ENCODE measurements at places on chromosomes 1 and 21.

GRCh38 chr1:166907763-166908162, 31.7 kb upstream of the TADA1 start:
- H3K36me3 ChIP-seq = no peaks in the 10 kb centered on the region
- no peaks in the 10 kb centered on the region for H3K4me1 ChIP-seq
- no peaks in the 10 kb centered on the region for H3K27me3 ChIP-seq
- no peak overlapping the region for H3K4me3 ChIP-seq
- no peak overlapping the region for H3K27ac ChIP-seq
- DNase-seq = no peak

- H3K36me3 ChIP-seq = peaks cover 10% of the 10 kb centered on the region
- peak overlapping the region; percentile 77 for H3K4me3 ChIP-seq
- peaks cover 24% of the 10 kb centered on the region for H3K4me1 ChIP-seq
- H3K27ac ChIP-seq = no peak overlapping the region
- H3K27me3 ChIP-seq = no peaks in the 10 kb centered on the region
These were observed 688 bp downstream of the PRXL2B start for GRCh38 chr1:2587071-2587859.

DNA sequence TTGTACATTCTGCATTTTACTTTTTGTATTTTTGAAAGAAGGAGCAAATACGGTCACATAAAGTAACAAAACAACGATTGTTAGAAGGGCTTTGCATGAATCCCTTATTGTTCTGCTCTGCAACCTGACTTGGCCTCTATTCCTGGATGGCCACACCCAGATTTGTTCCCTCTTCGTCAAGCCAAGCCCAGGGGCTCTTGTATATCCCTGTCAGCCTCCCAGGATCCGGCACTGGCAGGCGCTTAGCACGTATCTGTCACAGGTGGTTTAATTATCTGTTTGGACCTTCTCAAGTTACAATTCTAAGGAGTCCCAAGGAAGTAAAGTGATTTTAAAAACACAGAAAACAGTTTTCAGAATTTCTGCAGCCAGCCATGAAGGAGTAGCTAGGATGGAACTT, 28.0 kb downstream of the CRYAA start:
- peaks cover 54% of the 10 kb centered on the region for H3K27me3 ChIP-seq
- no peak overlapping the region for H3K27ac ChIP-seq
- no peaks in the 10 kb centered on the region for H3K36me3 ChIP-seq
- no peak overlapping the region for H3K4me3 ChIP-seq

DNA sequence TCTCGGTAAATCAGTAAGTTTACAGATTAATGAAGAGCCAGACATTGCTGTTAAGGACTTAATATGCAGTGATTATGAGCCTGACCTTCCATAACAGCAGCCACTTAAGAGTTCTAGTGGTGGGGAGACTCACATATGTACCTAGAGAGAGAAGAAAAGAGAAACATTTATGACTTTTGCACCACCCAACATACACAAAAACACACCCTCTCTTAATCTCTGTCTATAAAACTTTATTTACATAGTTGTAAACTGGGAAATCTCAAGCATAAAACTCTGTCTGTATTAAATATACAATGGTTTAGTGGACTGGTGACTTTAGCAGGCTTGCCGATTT, 347.4 kb upstream of the ADGRL2 start:
- H3K4me1 ChIP-seq = no peaks in the 10 kb centered on the region
- H3K36me3 ChIP-seq = no peaks in the 10 kb centered on the region
- no peak overlapping the region for H3K4me3 ChIP-seq
- no peaks in the 10 kb centered on the region for H3K27me3 ChIP-seq

DNA sequence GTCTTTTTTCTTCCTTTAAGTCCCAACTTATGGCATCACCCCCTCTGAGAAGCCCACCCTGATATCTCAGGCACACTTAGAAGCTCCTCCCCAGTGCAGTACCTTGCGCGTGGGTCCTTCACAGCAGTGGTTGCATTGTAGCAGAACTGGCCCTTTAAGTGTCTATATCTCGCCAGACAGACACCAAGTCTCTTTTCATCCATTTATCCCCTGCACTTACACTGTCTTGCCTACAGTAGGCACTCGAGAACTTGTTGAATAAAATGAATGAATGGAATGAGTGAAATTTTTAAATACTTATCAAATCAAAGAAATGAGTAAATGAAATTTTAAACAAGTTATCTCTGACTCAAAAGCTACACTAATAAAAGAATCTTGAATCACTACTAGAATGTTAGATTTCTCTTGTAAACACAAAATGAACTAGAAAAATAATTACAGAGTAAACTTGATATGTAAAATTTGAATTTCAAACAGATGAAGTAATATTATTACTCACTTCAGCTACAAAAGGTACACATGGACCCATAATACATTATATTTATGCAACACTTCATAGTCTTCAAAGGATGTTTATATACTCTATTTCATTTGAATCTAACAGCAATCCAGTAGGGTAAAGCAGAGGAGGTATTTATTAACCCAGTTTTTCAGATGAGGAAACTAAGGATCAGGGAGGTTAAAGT, 54.7 kb upstream of the MAN1A2 start:
- no peak overlapping the region for H3K4me3 ChIP-seq
- H3K27me3 ChIP-seq = no peaks in the 10 kb centered on the region
- H3K36me3 ChIP-seq = peaks cover 2% of the 10 kb centered on the region
- no peak for DNase-seq
- no peak overlapping the region for H3K27ac ChIP-seq
- H3K4me1 ChIP-seq = no peaks in the 10 kb centered on the region

DNA sequence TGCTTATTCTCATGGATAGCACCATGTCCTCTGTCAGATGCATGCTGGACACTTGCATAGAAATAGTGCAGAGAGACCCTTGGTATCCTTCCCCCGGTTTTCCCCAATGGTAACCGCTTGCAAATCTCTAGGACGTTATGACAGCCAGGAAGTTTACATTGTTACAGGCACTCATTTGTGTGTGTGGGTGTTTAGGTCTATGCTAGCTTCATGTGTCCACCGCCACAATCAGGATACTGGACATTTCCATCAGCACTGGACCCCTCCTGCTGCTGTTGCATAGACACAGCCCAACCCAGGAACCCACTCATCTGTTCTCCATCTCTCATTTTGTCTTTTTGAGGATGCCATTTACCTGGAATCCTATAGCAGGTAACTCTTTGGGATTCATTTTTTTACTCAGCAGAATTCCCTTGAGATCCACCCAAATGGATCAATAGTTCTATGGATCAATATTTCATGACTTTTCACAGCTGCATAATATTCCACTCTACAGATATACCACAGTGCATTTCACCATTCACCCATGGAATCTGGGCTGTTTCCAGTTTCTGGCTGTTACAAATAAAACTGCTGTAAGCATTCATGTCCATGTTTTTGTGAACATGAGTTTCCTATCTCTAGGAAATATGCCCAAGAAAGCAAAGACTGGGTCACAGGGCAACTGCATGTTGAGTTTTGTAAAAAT, 6.6 kb upstream of the WNT9A start:
- no peak overlapping the region for H3K27ac ChIP-seq
- peaks cover 51% of the 10 kb centered on the region for H3K27me3 ChIP-seq
- peaks cover 7% of the 10 kb centered on the region for H3K4me1 ChIP-seq
- no peak for DNase-seq
- no peak overlapping the region for H3K4me3 ChIP-seq

DNA sequence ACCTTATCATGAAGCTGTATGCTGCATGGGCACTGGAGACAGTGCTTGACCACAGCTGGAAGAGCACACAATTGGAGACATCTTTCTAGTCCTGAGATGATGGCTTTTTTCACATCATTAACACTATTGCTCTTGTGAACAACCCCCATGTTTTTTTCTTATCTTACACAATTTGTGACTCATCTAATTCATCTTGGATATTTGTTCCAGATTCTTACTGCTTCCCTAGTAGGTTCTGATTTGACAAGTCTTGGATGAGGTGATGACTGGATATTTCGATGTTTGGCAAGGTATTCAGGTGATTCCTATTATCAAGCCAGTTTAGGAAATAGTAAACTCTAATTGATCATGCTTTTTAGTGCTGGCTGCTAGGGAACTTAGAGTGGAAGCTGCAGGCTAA, 23.7 kb downstream of the HLX start:
- no peak overlapping the region for H3K27ac ChIP-seq
- H3K4me1 ChIP-seq = no peaks in the 10 kb centered on the region
- H3K4me3 ChIP-seq = no peak overlapping the region
- peaks cover 18% of the 10 kb centered on the region for H3K27me3 ChIP-seq

DNA sequence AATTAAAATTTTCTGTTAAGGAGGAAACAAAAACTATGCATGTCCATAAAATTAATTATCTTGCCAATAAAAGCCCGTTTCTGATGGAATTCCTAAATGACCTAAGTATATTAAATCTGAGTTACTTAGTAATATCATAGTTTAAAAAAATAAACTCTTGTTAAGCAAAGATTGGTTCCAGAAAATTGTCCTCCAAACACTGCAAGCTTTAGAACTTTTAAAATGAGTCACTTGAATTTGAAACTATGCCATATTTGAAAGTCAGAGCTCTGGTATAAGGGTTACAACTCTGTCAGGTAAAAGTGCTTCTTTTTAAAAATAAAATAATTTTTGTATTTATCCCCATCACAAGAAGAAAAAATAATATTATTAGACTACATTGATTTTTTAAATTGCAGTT, 409.5 kb downstream of the PLPP3 start:
- H3K36me3 ChIP-seq = no peaks in the 10 kb centered on the region
- H3K27me3 ChIP-seq = no peaks in the 10 kb centered on the region
- H3K4me1 ChIP-seq = no peaks in the 10 kb centered on the region
- no peak for DNase-seq
- no peak overlapping the region for H3K4me3 ChIP-seq
- H3K27ac ChIP-seq = no peak overlapping the region

DNA sequence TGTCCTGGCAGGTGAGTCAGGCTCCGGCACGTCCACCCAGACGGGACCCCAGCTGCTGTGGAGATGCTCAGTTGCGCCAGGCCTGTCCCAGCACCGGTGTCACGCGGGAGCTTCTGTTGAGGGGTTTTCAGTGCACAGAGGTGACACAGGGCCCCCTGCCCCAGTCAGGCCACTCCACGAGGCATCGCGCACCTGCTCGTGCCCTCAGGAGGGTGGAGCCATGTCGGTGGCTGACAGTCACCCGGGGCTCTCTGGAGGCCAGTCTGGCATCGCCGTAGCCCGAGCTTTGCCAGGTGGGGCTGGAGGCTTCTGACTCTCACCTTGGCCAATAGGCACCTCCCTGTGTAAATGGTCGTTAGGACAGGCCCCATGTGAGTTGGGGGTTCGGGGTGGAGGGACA, 11.1 kb downstream of the TMEM240 start:
- no peak overlapping the region for H3K27ac ChIP-seq
- no peak overlapping the region for H3K4me3 ChIP-seq
- no peaks in the 10 kb centered on the region for H3K4me1 ChIP-seq
- no peaks in the 10 kb centered on the region for H3K27me3 ChIP-seq
- DNase-seq = no peak

- peak overlapping the region; percentile 75 for H3K4me3 ChIP-seq
- H3K4me1 ChIP-seq = peaks cover 85% of the 10 kb centered on the region
These were observed 6.0 kb downstream of the CYB561D1 start for GRCh38 chr1:109499661-109500536.

DNA sequence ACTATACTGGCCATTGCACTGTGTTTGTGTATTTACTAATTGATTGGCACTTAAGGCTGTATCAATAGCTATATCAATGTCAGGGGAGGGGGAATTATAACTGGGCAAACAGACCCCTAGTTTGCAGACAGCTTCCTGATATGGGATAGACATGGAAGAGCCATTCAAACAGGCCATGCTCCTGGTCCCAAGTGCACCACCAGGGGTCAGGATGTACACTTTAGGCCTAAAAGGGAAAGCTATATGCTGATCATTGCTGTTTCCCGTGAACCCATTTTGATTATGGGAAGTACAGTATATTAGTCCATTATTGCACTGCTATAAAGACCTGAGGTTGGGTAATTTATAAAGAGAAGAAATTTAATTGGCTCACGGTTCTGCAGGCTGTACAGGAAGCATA, 124.9 kb upstream of the BACE2 start:
- H3K4me3 ChIP-seq = no peak overlapping the region
- H3K27ac ChIP-seq = no peak overlapping the region
- H3K27me3 ChIP-seq = peaks cover 27% of the 10 kb centered on the region
- DNase-seq = no peak
- no peaks in the 10 kb centered on the region for H3K4me1 ChIP-seq
- H3K36me3 ChIP-seq = no peaks in the 10 kb centered on the region

DNA sequence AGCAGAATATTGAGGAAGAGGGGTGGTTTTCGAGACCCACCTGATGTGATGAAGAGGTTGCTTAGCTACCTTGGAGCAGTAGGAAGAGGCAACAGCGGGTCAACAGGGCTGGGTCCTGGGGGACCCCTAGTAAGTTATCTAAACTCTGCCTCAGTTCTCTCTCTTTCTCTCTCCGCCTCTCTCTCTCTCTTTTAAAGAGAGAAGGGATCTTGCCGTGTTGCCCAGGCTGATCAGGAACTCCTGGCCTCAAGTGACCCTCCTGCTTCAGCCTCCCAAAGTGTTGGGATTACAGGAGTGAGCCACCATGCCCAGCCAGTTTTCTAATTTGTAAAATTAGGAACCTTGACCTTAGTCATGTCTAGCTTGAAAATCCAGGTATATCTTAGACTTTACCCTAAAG, 77.9 kb downstream of the C1orf21 start:
- no peak for DNase-seq
- no peaks in the 10 kb centered on the region for H3K27me3 ChIP-seq
- no peak overlapping the region for H3K4me3 ChIP-seq
- H3K36me3 ChIP-seq = peaks cover 2% of the 10 kb centered on the region

DNA sequence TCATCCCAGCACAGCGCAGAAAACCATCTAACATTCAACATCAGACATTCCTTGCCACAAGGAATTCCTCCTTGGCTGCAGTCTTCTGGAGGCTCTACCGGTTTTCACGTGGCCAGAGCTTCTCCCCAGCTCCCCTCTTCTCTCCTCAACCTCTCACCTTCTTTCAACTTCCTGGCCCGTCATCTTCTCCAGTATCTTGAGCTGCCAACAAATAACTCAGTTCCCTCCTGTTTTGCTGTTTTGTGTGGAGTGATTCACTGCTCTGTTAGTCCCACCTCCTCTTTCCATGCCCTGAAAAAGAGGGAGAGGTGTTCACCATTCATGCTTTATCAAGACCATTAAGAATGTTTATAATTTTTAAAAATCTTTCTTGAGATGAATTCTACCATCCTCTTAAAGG, 32.6 kb downstream of the PIGM start:
- DNase-seq = no peak
- no peaks in the 10 kb centered on the region for H3K4me1 ChIP-seq
- H3K4me3 ChIP-seq = no peak overlapping the region
- H3K27me3 ChIP-seq = peaks cover 25% of the 10 kb centered on the region

DNA sequence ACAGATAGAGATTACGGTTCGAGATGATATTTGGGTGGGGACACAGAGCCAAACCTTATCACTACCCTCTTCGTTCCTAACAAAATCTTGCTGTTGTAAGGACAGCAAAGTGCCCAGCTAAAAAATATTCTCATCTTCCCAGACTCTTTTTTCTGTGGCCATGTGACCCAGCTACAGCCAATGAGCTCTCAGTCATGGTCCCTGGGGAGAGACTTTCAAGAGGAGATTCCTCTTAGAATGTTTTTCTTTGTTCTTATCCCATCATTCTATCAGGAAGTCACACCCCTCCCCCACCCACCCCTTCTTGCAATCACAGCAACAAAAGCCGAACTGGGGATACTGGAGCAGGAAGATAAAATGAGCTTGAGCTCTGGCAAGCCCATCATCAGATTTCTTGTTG, 247.1 kb downstream of the CHRM3 start:
- H3K27ac ChIP-seq = no peak overlapping the region
- no peak overlapping the region for H3K4me3 ChIP-seq
- DNase-seq = no peak
- no peaks in the 10 kb centered on the region for H3K36me3 ChIP-seq
- no peaks in the 10 kb centered on the region for H3K27me3 ChIP-seq

GRCh38 chr1:198399452-198399851, 141.0 kb downstream of the ATP6V1G3 start:
- DNase-seq = no peak
- peaks cover 37% of the 10 kb centered on the region for H3K27me3 ChIP-seq
- H3K4me3 ChIP-seq = no peak overlapping the region
